ENCODE measurements at places on chromosomes 13 and 19.

DNA sequence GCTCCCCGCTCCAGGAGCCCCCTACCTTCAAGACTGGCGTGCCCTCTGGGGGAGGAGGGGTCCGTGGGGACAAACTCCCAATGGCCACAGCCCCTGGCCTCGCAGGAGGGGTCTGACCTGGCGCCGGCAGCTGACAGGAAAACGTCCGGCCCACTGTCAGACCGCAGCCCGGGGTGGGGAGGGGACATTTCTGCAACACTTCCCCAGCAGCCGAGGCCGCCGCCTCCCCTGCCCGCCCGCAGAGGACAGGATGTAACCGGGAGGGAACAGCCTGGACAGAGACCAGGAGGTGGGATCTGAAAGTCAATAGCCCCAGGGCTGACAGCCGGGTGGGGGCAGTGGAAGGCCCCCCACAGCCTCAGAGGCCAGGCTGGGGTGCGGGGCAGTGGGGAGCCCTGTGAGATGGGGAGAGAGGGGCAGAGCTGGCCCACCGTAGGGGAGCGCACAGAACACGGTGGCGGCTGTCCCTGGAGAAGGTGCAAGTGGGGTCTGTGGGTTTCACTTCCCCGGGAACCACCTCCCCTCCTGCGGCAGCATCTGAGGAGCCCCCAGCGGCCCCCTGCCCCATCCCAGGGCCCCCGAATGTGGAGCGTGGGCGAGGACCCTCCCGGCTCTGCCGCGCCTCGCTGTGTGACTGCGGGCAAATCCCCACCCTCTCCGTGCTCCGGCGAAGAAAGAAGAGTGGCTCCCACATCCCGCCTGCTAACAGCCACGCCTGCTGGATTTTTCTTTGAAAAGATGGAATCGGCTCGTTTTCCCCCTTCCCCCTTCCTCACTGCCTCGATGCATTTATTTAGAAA lies at the start of gene PEAK3:
PEAK3 (minus strand) TSS at position 114 of the 800 bp plus-strand sequence. CDS start 1,244 bp downstream, outside the sequence.
- no peak for DNase-seq

DNA sequence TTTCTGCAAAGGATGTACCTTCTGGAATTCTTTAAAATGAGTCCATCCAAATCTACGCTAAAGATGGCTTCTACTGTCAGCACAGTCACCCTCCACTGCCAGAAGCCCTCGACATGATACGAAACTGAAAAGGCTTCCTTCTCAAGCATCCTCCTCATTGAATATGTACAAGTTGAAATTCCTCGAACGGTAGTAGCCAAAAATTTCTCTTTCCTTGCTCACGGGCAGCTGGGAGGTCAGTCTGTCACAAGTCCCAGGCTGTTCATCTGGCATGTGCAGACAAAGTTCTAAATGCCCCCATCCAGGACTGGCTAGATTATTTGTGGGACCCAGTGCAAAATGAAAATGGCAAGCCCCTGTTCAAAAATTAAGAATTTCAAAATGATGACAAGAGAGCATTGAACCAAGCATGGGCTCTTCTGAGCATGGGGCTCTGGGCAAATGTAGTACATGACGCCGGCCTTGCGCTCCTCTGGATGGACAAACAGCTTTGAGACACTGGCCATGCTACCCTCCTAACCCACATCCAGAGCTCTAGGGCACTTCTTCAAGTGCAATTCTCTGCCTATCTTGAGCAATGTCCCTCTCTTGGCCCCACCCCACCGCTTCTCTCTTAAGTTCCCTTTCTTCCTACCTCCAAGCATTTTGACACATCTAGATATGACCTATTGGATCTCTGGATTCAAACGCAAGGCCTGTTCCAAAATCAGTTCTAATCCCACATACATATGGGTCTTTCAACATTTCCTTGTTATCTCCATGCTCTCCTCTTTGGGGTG lies 78.9 kb upstream of the FLT1 start:
- no peak for DNase-seq

GRCh38 chr19:1913781-1914577 lies 8.8 kb downstream of the ADAT3 start:
- DNase-seq, result no peak

GRCh38 chr13:24147570-24147963 lies 13.0 kb upstream of the SPATA13 start:
- DNase-seq, result no peak

GRCh38 chr13:43661161-43661830 lies 125.5 kb downstream of the ENOX1 start:
- no peak for DNase-seq

- DNase-seq, result no peak
These were observed 474.2 kb downstream of the KLF5 start for GRCh38 chr13:73532987-73533510.

DNA sequence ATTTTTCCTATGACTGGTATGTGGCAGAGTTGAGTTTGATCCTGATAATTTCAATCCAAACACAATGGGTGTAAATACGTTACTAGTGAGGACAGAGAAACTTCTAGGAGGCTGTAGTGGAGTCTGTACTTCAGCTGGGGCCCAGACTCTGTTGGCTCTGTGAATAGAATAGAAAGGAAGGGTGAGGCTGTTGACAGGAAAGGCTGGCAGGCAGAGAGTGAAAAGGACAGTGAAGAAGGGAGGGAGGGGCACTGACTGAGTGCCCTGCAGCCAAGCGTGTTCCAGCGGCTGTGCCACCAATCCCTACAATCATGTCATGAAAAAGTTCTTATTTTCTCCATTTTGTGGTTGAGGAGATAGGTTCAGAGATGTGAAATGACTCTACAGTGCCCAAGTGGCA lies 80.5 kb downstream of the MBNL2 start:
- no peak for DNase-seq

DNA sequence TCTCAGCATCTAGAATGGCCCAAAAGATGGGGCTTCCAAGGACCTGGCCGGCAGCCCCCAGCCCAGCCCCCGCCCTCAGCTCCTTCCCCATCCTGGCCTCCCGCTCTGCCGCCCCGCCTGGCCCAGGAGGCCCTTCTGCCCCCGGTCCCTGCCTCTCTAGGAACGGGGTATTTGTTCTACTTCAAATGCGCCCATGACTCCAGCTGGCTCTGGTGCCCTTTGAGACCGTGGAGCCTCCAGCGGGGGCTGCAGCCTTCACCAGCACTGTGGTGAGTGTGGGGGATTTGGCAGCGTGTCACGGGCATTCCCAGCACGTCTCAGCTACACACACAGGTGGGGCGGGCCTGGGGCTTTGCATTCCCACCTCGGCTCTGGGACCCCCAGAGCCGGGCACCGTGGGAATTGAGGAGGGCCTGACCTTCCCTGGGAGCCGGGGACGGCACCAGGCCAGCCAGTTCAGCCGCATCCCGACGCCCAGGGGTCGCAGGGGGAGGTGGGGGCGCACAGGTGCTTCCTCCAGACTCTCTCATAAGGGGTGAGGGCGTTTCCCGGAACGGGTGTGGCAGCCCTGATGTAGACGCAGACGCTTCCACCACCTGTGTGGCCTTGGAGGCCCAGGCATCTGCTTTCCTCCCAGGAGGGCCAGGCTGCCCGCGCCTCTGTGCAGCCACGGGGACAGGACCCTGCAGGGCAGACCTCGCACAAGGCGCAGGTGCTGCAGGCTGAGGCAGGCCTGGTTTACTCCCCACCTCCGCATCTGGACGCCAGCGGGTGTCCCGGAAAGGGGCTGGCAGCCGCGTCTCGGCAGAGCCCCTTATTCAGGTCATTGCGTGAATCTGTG lies 947 bp downstream of the ATP4B start:
- no peak for DNase-seq

GRCh38 chr19:13055213-13056051 lies 47.2 kb downstream of the LYL1 start:
- no peak for DNase-seq

DNA sequence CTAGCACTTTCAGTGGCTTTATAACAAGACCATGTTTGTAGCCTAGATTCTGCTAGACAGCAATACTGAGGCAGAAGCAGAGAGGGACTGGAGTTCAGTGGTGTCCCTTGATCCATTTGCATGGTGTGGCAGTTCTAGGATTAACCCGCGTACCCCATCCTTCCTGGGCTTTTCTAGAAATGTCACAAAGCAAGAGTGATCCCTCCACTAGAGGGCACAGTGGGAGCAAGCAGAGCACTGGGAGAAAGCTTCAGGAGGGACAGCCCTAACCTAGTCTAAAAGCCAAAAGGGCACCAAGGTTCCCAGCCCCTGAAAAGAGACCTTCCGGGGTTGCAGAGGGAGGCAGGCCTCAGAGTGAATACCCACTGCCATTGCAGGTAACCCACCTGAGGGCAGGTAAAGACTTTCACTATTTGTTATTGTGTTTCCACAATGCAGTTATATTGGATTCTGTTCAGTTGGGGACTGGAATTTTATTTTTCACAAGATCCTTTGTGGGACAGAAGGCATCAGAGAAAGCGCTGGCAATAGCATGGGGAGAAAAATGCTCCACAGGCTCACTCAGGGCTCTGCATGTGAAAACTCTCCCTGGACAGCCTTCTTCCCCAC lies 170.6 kb downstream of the FLT1 start:
- DNase-seq, result peak; percentile 53

DNA sequence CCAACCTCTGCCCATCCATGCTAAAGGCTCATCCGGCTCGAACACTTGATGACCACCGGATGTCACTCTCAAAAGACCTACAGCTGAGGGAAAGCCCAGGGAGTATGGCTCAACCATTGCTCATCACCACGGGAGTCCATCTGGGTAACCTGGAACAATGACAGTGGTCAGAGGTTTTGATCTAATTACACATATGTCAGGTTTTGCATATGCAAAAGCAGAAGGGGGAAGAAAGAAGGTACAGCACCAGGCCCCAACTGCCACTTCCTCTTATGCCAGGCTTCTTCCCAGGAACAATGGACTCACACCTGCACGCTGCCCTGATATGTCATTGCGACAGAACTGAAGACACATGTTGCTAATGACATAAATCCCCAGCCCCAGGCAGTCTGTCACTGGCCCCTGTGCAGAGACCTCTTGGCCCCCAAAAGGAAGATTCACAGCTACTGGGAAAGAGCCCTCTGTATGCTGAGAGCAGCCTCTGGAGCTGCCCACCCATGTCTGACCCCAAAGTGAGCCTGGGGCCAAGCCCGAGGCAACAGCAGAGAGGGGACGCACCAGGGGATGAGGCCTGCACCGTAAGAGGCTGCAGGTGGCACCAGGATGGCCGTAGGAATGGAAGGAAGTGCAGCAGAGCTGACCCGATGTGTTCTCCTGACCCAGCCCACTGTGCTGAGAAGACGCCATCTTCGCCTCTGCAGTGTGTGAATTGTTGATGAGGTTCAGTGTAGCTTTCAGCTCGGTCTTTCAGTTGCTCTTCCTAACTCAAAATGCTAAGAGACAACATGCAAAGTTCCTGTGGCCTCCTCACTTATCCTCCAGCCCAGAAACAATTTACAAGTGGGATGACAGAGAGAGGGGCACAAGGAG lies 26.3 kb downstream of the EPS15L1 start:
- no peak for DNase-seq

GRCh38 chr19:47240556-47240955 lies 9.6 kb upstream of the BBC3 start:
- DNase-seq, result no peak

- no peak for DNase-seq
These were observed 824.7 kb upstream of the SLITRK5 start for GRCh38 chr13:86846501-86846900.

DNA sequence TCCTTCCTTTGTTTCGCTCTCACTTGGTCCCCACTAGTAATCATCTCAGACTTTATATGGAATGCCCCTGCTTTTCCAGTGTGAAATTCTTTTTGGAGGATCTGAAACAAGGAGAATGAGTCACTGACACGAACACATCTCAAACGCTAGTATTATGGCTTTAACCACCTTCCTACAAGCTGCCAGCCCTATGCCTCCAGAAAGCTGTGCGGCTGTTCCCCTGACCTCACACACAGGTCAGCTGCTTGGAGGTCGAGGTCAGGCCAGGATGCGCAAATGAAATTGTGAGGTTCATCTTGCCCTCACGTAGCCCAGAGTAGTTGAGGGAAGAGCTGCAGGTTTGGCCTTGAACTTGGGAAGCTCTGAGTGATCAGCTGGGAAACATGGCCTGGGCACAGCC lies 449.8 kb downstream of the FGF9 start:
- DNase-seq, result no peak

DNA sequence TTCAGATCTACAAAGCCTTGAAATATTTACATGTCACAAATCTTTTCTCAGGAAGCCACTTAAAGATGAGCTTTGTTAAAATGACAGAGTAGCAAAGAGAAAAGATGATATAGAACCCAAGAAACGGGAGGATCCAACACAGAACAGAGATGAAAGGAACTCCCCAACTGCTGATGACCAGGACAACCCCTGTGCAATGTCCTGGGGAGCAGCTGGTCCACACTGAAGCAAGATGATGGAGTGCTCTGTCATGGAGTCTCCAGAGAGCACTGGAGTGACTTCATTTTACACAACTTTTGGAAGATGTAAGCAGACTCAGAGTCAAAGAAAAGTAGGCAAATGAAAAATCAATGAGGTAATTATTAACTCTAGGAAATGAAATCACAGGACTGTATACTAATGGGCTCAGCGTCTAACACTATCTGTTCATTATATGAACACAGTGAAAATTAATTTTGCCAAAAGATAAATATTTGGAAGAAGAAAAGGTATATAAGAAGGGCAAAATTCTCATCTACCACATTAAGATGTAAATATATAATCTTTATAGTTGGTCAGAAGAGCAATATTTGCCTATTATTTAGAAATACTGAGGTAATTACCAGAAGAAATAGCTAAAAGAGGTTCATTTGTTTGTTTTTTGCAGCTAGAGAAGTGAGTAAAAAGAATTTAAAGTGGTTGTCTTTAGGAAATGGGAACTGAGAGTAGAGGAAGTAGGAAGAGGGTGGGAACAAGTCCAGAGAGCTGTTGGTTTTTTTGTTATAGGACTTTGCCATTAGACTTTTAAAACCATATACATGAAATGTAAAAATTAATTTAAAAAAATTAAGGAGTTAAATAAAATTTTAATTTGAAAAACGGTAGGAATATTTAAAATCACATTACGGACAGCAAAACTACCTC lies 30.5 kb downstream of the MTRF1 start:
- DNase-seq, result no peak

DNA sequence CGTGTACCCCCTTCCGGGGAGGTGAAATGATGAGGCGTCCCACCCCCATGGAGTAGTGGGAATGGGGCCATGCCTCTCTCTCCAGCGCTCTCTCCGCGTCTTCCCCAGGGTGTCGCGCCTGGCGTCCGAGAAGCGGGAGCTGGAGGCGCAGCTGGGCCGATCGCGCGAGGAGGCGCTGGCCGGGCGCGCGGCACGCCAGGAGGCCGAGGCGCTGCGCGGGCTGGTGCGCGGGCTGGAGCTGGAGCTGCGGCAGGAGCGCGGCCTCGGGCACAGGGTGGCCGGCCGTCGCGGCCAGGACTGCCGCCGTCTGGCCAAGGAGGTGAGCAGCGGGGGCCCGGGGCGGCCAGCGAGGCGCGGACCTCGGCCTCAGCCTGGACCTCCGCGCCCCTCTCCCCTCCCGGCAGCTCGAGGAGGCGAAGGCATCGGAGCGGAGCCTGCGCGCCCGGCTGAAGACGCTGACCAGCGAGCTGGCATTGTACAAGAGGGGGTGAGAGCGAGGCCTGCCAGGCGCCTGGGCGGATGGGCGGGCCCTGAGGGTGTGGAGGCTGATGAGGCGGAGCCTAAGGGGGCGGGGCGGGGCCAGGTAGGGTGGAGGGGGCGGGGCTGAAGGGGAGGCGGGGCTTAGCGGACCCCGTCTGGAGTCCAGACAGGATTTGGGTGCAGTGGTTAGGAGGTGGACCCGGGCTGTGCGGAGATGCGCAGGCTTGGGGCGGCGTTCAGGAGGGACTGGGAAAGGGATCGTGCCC lies 7.7 kb downstream of the PGLYRP1 start:
- DNase-seq, result no peak

GRCh38 chr13:46598820-46599180 lies 45.8 kb downstream of the LRCH1 start:
- DNase-seq, result no peak

GRCh38 chr13:32430018-32430747 lies 2.3 kb upstream of the N4BP2L1 start:
- DNase-seq, result no peak

GRCh38 chr13:22091222-22091970 lies 420.5 kb downstream of the FGF9 start:
- DNase-seq, result no peak
